Activated naive CD4-positive, alpha-beta T cell treated with anti-CD3 and anti-CD28 coated beads, Interleukin-2, amount 50 U/mL, for 16 hours (primary cell): ENCODE measurements at places on chromosomes 11 and 22.

GRCh38 chr11:115776916-115777315, 272.7 kb upstream of the CADM1 start:
- DNase-seq = no peak

DNA sequence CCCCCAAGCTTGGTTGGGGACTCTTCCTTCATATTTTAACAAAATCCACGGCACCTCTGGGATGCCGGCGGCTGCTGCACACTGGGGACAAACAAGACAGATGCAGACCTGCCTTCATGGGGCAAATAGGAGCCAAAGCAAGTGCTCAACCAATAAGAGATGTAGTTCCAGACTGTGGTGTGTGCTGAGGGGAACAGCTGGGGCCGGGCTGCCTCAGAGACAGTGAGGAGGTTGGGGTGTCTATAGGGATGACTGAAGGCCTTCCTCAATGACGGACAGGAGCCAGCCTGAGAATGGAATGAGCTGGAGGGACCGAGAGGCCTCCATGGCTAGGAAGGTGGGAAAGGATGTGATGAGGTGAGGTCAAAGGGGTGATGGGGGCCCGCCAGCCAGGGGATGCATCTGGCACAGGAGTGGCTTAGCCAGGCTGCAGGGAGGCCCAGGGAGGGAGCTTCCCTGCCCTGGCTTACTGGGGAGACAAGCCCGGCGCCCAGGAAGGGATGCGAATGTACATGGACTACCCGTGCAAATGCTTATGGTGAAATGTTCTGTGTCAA, 10.3 kb upstream of the CTSD start:
- no peak for DNase-seq

- DNase-seq = no peak
Observed at GRCh38 chr22:47073075-47073474, 310.6 kb downstream of the TBC1D22A start.

DNA sequence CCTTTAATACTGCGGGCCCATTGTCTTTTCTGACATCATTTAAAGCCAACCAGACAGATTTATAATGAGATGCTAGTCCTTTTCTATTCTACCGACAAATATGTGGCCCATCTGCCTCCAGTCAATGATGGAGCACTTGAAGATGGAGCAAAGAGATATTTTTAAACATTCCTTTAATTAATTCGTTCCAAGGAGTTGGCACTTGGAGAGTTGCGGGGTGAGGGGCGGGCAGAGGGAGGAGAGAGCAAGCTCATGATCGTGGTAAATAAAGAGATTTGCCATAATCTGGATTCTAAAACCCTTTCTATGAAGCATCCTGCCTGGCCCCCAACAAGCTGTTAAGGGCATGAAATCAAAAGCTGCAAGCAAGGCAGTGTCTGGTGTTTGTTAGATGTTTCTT, 5.0 kb downstream of the SLC1A2 start:
- DNase-seq = no peak

- no peak for DNase-seq
Observed at GRCh38 chr22:20738394-20739089, 35.4 kb upstream of the SERPIND1 start.

GRCh38 chr11:66938582-66939135, 19.5 kb downstream of the PC start:
- DNase-seq = no peak

GRCh38 chr11:62801071-62801470, 4.2 kb downstream of the NXF1 start:
- no peak for DNase-seq

DNA sequence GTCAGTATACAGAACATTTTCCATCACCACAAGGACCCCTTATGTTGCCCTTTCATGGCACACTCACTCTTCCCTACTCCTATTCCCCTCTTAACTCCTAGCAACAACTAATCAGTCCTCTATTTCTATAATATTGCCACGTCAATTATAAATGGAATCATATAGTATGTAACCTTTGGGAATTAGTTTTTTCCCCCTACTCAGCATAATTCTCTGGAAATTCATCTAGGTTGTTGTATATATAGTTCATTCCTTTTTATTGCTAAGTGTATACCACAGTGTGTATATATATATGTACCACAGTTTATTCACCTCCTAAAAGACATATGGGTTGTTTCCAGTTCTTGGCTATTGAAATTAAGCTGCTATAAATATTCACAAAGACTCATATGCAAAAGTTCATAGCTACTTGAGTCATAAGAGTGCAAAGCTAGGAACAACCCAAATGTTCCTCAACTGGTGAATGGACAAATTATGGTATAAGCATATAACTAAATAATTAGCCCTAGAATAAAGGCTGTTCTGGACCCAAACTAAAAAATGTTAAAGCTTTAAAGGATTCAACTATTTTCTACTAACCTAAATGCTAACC, 41.3 kb downstream of the TUB start:
- DNase-seq = no peak
